Motor neuron (in vitro differentiated cells): ENCODE measurements at places on chromosomes 1 and 21. TPM values are rescaled to one million over a fixed set of nuclear protein-coding genes. Genes with fewer than 3 reads are reported as not detected.

Gene BEST4
- total RNA-seq, result 0.31 and 0.41 TPM in 2 replicates

Gene PDPN
- total RNA-seq, result 0.63 and 0.68 TPM in 2 replicates

Gene KCND3
- 6.3 and 8.8 TPM in 2 replicates for total RNA-seq

Gene NHLH1
- total RNA-seq, result 4.7 and 7.1 TPM in 2 replicates
